ENCODE measurements at places on chromosomes 16 and 17.

DNA sequence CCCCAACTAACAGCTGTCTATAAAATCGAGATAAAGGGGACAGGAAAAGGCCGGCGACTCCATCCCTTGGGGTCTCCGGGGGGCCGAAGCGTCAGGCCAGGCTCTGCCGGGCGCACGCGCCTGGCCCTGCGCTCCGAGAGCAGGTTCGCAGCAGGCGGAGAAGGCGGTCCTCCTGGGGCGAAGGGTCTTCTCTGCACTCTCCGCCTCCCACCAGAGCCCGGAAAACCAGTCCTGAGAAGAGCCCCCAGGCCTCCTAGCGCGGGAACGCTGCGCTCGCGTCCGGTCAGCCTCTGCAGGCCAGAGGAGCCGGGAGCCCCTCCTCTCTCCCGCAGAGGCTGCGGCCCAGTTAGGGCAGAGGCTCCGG lies 5.1 kb downstream of the FOXF1 start:
- DNase-seq: no peak

- no peak for DNase-seq
Measured at GRCh38 chr17:81858170-81858966, 2.0 kb downstream of the P4HB start.

DNA sequence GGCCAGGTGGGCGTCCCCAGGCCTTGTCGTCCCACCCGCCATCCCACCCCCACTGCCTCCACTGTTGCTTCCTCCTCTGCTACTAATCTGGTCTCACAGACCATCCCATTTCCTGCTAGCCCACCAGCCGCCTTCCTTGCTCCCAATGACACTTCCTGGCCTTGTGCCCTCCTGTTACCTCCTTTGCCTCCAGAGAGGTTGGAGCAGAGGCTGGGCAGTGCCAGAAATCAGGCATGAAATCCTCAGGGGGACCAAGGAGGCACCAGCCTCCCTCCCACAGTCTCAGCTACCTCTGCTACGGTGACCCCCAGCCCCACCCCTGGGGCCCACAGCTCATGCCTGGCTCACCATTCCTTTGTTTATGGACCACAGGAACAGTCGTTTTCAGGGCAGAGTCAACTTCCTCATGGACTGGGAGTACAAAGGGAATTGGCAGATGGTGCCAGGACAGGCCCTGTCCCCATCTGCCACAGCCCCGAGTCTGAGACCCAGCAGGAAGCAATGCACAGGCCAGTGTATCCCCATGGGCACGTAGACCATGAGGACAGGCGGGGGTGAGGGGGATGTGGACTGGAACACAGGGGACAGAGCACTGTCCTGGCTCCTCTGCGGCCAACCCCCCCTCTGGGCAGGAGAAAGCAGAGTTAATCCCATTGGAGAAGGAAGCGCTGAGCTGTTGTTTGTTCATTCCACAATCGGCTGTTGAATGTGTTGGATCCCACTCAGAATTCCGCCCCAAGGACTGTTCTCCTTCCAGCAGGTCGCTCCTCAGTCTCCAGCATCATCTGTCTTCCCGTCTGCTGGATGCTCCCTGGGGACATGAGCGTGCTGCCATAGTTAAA lies 2.2 kb upstream of the CDH5 start:
- no peak for DNase-seq

DNA sequence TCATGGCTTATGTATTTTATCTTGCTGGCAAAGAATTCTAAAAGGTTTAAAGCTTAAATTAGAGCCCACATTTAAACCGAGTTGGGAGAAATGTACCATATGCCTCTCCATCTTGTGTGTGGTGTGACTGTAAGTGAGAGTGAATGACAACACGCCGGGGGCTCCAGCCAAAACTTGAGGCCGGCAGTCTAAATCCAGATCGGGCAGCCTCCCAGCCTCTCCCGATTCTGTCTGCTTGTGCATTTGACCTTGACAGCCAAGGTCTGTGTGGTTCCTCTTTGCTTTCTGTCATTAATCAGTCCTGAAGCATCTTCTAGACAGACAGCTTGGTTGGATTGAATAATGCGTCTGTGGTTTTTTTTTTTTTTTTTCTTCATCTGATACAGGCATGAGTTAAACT lies 1093.2 kb upstream of the EEF2KMT start:
- DNase-seq: no peak

- peak; percentile 89 for DNase-seq
Measured at GRCh38 chr17:7841396-7841914, 7.4 kb downstream of the KDM6B start.

DNA sequence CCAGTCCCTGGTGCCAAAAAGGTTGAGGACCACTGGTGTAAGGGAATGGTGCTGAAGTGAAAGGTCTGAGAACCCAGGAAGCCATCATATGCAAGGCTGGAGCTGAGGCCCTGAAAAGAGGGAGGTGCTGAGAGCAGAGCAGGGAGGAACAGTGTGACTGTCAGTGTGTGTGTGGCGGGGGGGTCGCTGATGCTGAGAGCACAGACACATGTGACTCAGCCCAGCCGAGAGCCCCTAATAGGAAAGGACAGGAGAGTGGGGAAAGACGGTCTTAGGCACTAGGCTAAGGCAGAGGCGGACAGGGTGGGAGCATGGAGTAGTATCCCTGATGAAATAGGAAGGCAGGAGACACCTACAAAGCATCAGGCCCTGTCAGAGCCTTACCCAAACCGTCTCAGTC lies 1.2 kb downstream of the B9D1 start:
- DNase-seq: no peak

DNA sequence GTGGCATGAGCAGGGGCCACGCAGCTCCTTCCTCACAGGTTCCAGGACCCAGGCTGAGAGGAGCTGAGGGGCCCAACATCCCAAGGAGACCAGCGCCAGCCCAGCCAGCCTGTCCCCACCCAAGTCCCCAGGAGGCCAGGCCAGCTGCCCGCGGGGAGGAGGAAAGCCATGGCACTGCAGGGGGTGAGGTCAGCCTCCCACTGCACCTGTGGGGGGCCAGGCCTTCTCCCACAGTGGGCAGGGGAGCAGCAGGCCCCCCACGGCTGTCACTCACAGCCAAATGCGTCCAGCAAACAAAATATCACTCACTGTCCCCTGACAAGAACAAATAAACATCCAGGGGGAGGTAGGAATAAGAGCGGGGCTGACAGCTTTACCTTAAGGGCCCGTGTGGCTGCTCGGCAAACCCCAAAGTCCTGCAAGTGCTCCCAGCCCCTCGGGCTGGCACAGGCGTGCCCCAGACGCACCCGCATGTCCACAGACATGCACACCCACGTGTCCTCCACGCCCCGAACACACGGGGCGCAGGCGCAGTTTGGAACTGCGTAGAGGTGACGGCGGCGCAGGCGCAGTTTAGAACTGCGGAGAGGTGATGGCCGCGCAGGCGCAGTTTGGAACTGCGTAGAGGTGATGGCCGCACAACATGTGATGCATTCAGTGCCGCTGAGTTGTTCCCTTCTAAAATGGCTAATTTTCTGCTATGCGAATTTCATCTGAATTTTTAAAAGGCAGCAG lies 291.1 kb downstream of the FOXL1 start:
- DNase-seq: no peak

DNA sequence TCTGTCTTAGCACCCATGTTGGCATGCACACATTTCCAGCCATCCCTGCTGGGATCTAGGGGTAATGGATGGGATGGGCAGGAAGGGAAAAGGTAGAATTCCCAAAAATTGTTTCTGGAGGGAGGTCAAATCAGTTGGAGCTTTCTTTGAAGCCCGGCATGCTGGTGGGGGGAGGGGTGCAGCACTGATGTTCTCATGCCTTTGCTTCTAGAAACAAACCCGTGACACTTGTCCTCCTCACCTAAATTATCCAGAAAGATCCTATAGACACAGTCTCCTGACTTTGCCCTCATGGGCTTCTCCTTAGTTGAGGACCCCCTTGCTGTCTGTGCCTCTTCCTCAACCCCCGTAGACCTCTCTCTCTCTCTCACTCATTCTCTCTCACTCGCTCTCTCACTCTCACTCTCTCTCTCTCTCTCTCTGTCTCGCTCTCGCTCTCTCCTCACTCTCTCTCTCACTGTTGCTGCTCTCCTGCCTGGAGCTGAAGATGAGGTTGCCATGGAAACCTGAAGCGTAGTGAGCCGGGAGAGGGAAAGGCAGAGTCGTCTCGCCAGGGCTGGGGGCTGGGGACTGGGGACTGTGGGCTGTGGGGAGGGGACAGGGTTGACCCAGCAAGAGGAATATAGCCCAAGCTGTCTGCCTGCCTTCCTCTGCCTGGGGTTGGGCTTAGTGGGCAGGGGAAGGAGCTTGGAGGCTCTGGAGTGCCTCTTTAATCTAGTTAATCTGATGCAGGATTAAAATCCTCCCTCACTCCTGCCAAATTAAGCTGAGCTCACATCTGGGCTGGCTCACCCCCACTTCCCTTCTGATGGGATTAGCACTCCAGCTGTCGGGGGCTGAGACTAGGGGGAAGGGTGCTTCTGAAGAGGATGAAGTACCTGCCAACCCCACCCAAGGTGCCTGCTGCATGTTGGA lies 16.1 kb downstream of the LASP1 start:
- DNase-seq: no peak

GRCh38 chr17:15307710-15308111 lies 33.7 kb downstream of the TEKT3 start:
- DNase-seq: no peak

- no peak for DNase-seq
Measured at GRCh38 chr16:50263060-50263909, 3.1 kb upstream of the ADCY7 start.

DNA sequence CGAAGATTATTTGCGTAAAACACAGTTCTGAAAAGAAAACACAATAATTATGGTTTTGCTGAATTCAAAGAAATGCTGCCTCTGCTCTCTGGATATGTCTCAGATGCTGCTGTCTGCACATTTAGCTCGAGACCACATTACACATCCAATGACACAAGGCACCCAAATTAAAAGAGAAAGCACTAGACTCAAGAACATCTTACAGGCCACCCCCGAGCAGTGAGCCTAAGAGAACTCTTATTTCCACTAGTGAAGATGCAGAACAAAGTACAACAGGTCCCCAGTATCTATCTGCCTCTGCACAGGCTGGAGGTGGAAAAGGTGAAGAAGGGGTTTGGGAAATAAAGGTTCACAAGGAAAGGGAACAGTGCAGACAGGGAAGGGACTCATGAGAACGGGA lies 33.5 kb downstream of the GRB2 start:
- DNase-seq: no peak

DNA sequence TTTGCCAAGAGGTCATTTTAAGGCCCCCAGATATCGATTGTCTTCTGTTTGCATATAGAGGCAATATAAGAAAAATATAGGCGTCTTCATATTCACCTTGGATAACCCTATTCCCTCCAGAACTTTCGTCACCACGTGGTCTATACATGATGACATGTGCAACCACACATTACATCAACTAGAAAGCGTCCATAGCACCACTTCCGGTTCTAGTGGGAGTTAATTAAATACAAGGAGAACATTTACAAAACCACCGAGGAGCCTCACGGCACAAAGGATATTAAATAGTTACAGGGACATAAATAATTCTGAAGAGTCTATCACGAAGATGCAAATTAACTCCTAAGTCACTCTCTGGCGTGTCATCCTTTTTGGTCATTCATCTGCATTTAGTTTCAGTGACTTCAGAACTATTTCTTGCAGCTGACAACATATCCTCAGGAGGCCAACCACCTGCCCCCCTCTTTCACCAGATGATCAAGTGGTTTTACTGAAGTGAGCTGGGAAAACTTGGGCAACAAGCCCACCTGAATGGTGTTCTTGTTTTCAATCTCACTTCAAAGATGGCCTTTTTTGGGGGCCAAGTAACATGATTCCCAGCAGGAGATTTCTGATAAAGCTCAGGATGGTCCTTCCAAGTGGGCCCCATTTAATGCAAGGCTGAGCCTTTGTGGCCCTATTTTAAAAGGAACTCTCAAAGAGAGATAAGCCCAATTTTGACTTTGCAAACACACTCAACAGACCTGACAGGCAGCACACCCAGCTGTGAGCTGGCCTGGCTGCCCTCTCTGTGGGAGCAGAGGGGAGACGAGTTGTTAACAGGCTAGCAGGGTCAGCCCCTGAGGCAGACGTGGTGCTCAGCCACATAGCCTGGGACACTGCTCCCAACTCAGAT lies 15.3 kb downstream of the CMTM3 start:
- no peak for DNase-seq

DNA sequence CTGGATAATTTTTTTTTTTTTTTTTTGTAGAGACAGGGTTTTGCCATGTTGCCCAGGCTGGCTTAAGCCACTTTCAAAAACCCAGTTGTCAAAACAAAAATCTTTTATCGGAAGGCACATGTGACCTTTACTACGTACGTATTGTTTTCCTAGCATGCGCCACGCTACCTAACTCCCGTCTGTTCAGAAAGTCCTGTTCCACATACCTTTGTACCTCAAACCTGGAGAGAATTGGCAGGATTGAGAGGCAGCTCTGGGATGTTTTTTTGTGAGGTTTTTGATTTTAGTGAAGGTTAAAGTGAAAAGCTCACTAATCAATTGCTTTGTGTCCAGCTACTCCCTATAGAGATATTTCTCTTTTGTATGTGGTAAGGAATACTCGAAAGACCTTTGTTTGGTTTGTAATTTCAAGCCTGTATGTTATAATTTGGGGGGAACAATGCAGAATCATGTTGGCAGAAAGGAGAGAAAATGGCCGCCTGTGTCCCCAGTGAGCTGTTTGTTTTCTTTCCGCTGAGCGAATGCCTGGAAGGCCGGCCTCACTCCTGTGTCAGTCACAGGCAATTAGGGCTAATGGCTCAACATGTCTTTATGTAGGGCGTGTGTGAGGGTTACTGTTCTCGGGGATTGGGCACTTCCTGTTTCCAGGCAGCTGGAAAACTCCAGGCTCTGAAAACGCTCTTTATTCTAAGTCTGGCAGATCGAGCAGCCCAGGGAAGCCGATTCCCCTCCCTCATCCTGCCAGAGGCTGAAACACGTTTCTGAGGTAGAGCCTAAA lies 60.8 kb upstream of the CLEC18A start:
- no peak for DNase-seq

DNA sequence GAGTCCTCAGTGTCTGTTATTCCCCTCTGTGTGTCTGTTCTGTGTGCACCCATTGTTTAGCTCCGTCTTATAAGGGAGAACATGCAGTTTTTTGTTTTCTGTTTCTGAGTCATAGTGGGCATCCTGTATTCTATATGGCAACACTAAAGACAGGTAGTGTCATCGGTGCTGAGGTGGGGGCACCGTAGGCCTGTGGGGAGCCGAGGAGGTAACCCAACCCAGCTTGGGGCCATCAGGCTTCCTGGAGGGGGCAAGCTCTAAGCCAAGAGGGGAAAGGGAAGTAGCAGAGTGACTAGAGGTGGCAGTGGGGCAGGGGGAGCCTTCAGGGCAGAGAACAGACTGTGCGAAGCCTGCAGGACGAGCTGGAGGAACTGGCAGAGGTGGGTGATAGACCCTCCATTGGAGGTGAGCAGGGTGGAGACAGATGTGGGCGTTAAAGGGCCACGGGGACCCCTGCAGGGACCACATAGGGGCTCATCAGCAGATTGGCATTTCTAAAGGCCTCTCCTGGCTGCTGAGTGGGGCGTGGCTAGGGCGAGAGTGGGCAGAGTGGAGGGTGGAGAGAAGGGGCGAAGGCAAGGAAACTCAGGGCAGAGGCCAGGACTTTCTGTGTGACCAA lies 36.5 kb downstream of the CPNE2 start:
- no peak for DNase-seq

- DNase-seq: no peak
Measured at GRCh38 chr16:84737192-84738011, 37.6 kb downstream of the USP10 start.

Measured in T-helper 17 cell (primary cell).